GM10248 (cell line): ENCODE measurements at places on chromosomes 7 and 10.

GRCh38 chr10:75717126-75717916 is 285.9 kb downstream of the LRMDA start:
- no peak for DNase-seq

GRCh38 chr10:1280466-1281404 is 224.6 kb downstream of the WDR37 start:
- DNase-seq, result no peak

DNA sequence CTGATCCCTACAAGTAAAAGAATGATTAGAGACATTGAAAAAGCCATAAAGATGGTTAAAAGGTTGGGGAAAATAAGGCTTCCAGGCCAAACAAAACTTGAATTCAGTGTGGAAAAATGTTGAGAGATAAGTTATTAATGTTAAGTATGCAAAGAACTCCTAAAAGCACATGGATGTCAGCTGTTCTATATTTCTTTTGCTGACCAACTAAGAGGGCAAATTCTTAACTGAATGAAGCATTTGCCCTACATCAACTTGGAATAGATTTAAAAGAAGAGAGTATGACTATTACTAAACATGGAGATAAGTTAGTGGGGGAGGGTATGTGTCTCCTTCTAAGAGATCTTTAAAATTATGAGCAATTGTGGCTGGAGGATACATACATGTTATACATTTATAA is 124.8 kb downstream of the KIAA1217 start:
- DNase-seq, result no peak

GRCh38 chr7:7122701-7123281 is 59.6 kb upstream of the C1GALT1 start:
- no peak for DNase-seq

GRCh38 chr10:122265896-122266295 is 5.2 kb upstream of the BTBD16 start:
- DNase-seq, result no peak

GRCh38 chr7:6478186-6478585 is 30.4 kb upstream of the DAGLB start:
- DNase-seq, result no peak

GRCh38 chr10:122504610-122504950 is 43.2 kb downstream of the HTRA1 start:
- DNase-seq, result no peak

DNA sequence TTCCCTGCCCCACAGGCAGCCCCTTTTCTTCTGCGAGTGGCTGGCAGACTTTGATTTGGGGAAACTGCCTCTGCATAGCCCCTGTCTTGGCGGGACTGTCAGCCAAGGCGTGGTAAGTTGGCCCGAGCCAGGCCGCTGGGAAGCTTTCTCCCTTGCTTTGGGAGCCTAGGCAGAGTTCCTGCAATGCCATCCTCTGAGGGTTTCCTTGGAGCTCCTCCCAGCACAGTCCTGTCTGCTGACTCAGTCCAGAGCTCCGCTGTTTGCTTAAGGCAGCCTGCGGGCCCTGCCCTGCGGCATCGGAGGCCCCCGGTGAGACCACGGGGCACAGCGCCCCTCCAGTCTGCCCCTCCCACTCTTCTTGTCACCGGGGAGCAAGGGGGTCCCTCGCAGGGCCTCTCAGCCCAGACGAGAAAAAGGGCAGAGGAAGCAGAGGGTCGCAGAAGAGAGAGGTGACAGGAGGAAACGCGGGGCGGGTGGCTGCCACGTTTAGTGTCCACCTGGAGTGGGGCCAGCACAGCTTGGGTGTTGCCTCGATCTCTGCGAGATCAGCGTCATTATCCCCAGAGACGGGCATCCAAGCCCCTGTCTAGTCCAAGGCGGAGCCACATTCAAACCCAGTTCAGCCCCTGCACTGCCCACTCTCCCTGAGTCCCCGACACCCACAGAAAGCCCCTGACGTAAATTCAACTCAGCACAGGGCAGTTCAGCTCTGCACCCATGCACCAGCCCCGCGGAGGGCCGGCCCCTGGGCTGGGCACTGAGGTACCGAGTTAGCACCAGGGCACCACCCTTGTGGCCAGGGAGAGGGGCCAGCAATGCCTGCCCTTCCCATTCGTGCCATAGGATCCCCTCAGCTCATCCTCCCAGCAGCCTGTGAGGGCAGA is 59.0 kb upstream of the CHST15 start:
- DNase-seq, result no peak
